ENCODE measurements at places on chromosomes 7 and 10.

DNA sequence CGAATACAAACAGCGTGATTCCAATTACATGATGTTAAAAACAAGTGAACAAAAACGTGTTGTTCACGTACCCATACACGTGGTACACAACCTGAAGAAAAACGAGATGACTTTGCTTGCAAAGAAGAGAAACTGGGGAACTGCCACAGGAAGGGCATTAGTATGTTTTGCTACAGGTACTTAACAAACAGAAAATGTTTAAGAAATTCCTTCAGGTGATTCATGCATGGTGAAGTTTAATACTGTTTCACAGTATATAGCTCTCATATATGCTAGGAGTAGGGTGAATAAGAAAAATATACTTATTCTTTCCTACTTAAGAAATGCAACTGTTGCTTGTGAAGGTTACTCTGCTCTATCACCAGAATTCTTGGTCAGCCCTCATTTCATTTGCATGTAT is 9.8 kb downstream of the SEC61G start:
- peak; percentile 53 for DNase-seq

- peak; percentile 60 for DNase-seq
Observed at GRCh38 chr10:93115661-93116383, 42.1 kb downstream of the CYP26A1 start.

GRCh38 chr7:2360796-2361195 is 6.2 kb downstream of the EIF3B start:
- no peak for DNase-seq

DNA sequence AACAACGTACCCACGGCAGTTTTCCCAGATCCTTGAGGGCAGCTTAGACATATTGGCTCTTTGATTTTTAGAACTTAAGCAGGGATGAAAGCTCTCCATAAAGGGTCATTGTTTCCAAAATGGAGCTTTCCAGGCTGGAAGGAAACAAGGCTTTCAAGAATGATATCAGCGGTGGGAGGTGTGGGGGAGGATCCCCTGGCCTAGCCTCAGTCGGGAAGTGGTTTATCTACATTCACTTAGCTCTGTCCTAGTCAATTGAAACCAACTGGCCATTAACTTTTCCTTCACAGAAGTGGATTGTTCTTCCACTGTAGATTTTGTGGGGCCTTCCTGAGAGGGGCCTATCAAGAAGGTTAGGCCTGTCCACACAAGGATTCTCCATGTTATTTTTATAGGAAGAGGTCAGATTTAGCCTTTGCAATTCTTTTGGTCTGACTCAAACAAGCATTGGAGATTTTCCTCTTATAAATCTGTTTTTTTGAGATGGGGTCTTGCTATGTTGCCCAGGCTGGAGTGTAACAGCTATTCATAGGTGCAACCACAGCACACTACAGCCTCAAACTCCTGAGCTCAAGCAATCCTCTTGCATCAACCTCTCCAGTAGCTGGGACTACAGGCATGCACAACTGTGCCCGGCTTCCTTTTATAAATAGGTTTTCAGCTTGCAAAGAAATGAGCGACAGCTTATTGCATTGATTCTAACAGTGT is 343.5 kb downstream of the LRMDA start:
- no peak for DNase-seq

- no peak for DNase-seq
Observed at GRCh38 chr10:78933828-78934531, 134.8 kb upstream of the ZMIZ1 start.

- DNase-seq, result no peak
Observed at GRCh38 chr7:7639421-7639820, 1.1 kb upstream of the UMAD1 start.

DNA sequence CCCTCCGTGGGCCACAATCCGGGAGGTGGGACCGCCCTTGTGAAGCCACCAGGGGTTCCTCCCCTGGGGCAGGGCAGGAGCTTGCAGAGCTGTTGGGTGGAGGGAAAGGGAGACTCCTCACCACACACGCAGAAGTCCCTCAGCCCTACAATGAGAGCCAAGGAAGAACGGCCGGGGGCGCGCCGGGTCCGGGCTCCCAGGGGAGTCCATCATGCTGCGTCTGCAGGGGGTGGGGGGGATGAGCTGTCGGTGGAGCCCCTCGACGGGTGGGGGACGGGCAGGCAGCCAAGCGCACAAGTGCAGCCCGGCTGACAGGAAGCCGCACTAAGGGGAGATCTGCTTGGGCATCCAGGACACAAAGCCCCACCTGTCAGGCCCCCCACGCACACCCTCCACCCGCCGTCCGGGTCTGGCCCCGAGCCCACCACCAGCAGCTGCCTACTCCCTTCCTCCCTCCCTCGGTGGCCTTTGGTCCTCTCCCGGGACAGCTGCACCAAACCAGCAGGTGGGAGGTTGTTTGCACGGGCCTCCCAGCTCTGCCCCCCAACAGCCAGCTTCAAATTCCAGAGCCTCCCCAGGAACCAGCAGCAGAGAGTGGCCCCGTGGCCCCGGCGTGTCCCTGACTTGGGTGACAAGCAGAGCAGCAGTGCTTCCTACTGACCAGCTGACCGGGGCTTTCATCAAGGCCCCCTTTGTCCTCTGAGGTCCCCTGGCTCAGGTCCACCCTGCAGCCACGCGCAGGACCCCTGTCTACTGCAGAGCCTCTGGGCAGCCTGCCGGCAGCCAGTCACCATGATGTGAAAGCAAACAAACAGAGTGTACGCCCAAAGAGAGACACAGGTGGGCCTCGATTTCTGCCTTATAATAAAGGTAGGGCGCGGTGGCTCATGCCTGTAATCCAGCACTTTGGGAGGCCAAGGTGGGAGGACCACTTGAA is 50.3 kb downstream of the HIP1 start:
- DNase-seq, result no peak

DNA sequence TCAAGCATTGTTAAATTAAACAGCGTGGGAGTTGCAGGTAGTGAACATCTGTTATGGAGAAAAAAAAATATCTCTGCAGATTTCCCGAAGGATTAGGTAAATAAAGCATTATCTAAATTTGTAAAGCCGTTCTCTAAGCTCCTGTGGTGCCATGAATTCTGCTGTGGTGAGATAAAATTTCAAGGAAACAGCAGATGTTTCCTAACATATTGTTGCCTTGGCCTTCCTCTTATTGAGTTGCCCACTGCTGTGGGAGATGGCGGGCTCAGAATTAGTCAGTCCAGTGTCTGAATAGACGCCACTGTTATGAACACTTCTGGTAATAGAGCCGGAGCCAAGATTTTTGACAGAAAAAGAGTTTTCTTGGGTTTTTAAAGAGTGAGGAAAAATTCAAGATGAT is 82.6 kb upstream of the ELMO1 start:
- DNase-seq, result no peak

DNA sequence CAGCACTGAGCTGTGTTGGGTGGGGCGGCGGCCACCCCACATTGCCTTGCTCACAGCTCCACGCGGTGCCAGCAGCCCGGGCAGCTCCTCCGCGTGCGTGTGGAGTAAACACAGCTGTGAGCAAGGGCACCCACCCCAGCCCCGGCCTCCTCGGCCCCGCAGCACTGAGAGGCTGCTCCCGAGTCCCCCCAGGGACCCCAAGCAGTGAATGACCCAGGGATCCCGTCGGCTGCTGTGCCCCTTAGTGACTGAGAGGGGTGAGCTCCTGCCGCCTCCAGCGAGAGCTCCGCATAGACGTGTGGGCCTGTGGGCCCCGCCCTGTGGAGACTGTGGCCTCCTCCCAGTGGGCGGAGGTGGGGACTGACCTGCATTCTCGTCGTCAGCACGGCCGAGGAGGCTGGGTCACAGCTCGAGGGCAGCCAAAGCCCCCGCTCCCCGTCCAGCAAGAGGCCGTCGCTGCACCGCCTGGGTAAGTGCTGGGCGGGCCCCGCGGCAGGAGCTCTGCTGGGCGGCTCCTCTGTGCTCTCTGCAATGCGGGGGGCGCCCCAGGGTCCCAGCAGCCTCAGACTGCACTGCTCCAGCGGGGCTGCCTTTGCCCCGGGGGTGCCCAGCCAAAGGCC is 29.9 kb upstream of the UTF1 start:
- DNase-seq, result no peak

DNA sequence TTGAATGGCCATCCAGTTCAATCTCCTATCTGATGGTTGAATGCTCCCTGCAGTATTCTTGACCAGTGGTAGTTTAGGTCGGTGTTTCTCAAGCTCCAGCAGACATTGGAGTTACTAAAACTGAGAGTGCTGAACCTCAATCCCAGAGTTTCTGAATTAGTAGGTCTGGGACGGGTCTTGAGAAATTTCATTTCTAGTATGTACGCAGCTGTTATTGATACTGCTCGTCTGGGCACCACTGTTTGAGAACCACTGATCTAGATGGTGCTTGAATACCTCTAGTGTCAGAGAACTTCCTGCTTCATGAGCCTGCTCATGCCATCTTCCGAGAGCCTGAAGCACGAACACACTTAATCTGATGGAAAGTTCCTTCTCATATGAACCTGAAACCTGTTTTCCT is 99.4 kb upstream of the CREB5 start:
- no peak for DNase-seq

- no peak for DNase-seq
Observed at GRCh38 chr7:3282457-3282856, 18.6 kb upstream of the SDK1 start.

DNA sequence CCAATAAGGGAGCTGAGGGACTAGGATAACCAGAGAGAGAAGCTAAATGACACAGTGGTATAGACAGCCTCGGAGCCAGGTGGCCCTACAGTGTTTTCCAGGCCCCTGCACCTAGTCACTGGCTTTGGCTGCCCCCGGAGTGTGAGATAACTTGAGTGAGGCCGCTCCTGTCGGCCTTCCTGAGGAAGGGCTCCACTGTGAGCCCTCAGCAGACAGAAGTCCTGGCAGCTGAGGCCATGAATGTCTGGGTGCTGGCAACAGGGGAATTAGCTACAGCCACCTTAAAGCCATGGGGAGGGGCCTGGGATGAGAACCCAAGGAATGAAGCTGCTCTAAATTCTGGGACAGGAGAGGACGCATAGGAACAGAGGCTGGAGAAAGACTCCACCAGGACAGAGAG is 4.6 kb upstream of the GDF10 start:
- no peak for DNase-seq

DNA sequence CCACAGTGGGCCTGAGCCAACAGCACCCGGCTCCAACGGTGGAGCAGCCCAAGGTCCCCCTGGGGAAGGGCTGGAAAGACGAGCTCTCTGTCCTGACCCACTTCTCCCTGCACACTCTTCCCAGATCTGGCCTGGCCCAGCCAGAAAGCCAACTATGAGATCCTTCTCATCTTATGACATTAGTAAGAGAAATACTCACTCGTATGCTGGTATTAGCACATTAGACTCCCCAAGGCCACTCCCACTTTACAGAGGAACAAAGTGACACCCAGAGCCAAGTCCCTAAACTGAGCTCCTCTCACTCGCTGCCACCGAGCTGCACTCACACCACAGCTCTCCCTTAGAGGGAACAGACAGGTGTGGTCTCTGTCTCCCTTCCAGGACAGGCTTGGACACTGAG is 24.8 kb downstream of the DLG5 start:
- DNase-seq, result no peak

- DNase-seq, result no peak
Observed at GRCh38 chr7:158463317-158463716, 124.3 kb downstream of the PTPRN2 start.

DNA sequence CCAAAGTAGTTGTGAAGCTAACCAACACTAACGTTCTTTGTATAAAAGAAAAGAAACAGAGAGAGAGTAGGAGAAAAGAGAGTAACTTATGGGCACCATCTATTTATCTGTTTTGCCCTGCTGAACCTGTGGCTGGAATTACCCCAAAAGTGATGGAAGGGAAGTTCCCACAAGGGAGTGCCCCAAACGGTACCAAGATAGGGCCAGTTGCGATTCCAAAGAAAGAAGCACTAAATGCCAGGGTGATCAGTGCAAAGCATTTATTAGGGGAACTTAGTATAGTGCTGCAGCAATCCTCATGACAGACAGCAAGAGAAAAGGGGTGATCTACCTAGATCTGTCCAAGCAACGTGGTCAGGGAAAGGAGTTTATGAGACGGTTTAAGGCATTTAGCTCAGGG is 190.2 kb downstream of the SORCS3 start:
- DNase-seq, result no peak

GRCh38 chr10:61215246-61215645 is 237.9 kb downstream of the TMEM26 start:
- no peak for DNase-seq

DNA sequence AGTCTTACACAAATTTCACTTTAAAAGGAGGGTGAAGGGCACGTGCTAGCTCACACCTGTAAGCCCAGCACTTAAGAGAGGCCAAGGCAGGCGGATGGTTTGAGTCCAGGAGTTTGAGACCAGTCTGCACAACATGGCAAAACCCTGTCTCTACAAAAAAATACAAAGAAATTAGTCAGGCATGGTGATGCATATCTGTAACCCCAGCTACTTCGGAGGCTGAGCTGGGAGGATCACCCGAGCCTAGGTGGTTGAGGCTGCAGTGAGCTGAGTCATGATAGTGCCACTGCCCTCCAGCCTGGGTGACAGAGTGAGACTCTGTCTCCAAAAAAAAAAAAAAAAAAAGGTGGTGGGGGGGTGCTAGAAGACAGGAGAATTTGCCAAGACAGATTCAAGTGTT is 237.3 kb upstream of the KLF14 start:
- DNase-seq, result no peak

DNA sequence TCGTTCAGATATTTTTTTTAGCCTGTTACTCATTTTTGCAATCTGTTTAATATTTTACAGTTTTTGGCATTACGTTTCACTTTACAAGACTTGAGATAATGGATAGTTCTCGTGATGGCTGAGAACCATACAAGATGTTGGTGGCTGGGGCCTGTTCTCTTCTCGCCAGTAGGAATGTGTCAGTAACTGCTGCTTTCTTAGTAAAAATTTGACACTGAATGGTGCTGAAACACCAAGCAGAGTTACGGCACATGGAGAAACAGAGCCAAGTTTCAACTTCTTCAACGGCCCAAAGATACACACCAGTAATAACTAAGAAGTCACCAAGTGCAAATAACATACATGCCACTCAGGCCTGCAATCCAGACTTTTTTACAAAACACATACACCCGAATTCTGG is 130.4 kb downstream of the NRP1 start:
- DNase-seq, result peak; percentile 47

GRCh38 chr7:107938456-107939250 is 47.7 kb downstream of the DLD start:
- DNase-seq, result no peak

GRCh38 chr7:5557920-5558401 is 134.3 kb upstream of the TNRC18 start:
- peak; percentile 66 for DNase-seq

GRCh38 chr7:27243340-27244163 is 950 bp downstream of the EVX1 start:
- no peak for DNase-seq

GRCh38 chr7:2947058-2947780 is 96.4 kb downstream of the CARD11 start:
- DNase-seq, result no peak

GRCh38 chr10:30751678-30752331 is 122.3 kb upstream of the LYZL2 start:
- peak; percentile 50 for DNase-seq

GRCh38 chr10:17527514-17528146 is 73.2 kb upstream of the ST8SIA6 start:
- peak; percentile 55 for DNase-seq

Data from kidney tubule cell (primary cell).